Osteocyte (in vitro differentiated cells): ENCODE measurements at places on chromosomes 7 and 10. TPM values are rescaled to one million over a fixed set of nuclear protein-coding genes. Genes with fewer than 3 reads are reported as not detected.

The ARHGAP22 gene
- 0.64 and 1.1 TPM in 2 replicates for total RNA-seq

The ACTL6B gene
- total RNA-seq: not detected in 2 replicates

The PCDH15 gene
- 2.6 and 3.0 TPM in 2 replicates for total RNA-seq

- H3K4me3 ChIP-seq: no peak overlapping the region
- no peaks in the 10 kb centered on the region for H3K4me1 ChIP-seq
- no peaks in the 10 kb centered on the region for H3K27me3 ChIP-seq
Observed at GRCh38 chr7:103843689-103844480, 145.6 kb downstream of the RELN start.

- no peak overlapping the region for H3K4me3 ChIP-seq
- H3K27me3 ChIP-seq: no peaks in the 10 kb centered on the region
Observed at GRCh38 chr7:2283074-2283473, 31.2 kb downstream of the SNX8 start.
